ENCODE measurements at places on chromosomes 13 and 19.

- peaks cover 5% of the 10 kb centered on the region for H3K36me3 ChIP-seq
- no peak overlapping the region for H3K4me3 ChIP-seq
- no peak overlapping the region for H3K27ac ChIP-seq
- DNase-seq, result no peak
Observed at GRCh38 chr19:40592170-40592569, 9.0 kb upstream of the LTBP4 start.

DNA sequence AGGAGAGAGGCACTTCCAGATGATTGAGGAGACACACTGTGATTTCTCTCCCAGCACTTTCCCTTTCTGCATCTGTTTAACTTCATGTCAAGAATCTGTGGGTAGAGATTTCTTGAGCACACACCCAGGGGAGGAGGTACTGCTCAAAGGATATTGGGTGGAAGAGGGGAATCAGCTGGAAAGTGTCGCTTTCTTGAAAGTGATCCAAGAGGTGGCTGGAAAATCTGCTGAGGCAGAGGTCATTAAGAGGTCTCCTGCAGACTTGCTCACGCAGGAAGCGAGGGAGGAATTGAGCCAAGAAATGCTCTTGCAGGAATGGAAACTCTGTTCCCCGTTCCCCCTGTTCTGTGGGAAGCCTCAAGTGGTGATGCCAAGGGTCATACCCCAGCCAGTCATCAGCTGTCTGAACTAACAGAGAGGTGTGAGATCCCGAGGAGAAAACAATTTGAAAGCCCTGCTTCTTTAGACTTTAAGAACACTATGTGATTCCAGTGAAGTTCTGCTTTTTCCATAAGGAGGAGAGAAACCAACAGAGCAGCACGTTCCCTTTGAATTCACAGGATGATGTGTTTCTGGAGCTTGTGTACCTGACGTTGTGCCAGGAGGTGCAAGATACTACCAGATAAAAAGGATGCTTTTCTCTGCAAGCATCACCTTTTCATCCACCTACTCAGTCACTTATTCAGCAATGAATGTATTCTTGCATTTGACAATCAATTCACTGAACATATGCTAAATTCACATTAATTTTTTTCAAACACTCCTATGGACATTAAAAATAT, 163.4 kb upstream of the GPR12 start:
- DNase-seq, result no peak
- H3K27me3 ChIP-seq, result peaks cover 77% of the 10 kb centered on the region
- no peaks in the 10 kb centered on the region for H3K36me3 ChIP-seq
- peaks cover 2% of the 10 kb centered on the region for H3K4me1 ChIP-seq
- H3K4me3 ChIP-seq, result no peak overlapping the region

GRCh38 chr19:56476651-56477428, at the start of gene ZNF667:
Gene ZNF667 (minus strand): TSS chr19:56477345. CDS start chr19:56462370, 14,975 bp downstream.
- H3K4me3 ChIP-seq, result peak within 1 kb of the TSS; percentile 61
- H3K36me3 ChIP-seq, result no peaks in the 10 kb centered on the region
- no peak within 1 kb of the TSS for H3K27ac ChIP-seq
- no peaks in the 10 kb centered on the region for H3K27me3 ChIP-seq

- peaks cover 3% of the 10 kb centered on the region for H3K4me1 ChIP-seq
- H3K36me3 ChIP-seq, result peaks cover 8% of the 10 kb centered on the region
- no peak overlapping the region for H3K27ac ChIP-seq
- H3K4me3 ChIP-seq, result no peak overlapping the region
- no peaks in the 10 kb centered on the region for H3K27me3 ChIP-seq
- no peak for DNase-seq
Observed at GRCh38 chr19:24098359-24098758, 11.4 kb downstream of the ZNF254 start.

GRCh38 chr13:70662231-70662940, 554.1 kb upstream of the KLHL1 start:
- no peaks in the 10 kb centered on the region for H3K4me1 ChIP-seq
- no peaks in the 10 kb centered on the region for H3K27me3 ChIP-seq
- no peak for DNase-seq
- no peaks in the 10 kb centered on the region for H3K36me3 ChIP-seq

DNA sequence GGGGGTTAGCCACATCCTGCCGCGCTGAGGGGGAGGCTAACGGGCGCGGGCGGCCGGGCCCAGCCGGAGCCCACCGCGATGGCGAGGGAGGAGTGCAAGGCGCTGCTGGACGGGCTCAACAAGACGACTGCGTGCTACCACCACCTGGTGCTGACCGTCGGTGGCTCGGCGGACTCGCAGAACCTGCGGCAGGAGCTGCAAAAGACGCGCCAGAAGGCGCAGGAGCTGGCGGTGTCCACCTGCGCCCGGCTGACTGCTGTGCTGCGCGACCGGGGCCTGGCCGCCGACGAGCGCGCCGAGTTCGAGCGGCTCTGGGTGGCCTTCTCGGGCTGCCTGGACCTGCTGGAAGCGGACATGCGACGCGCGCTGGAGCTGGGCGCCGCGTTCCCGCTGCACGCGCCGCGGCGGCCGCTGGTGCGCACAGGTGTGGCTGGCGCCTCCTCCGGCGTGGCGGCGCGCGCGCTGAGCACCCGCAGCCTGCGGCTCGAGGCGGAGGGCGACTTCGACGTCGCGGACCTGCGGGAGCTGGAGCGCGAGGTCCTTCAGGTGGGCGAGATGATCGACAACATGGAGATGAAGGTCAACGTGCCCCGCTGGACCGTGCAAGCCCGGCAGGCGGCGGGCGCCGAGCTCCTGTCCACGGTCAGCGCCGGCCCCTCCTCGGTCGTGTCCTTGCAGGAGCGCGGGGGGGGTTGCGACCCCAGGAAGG, 692 bp downstream of the RGS9BP start:
- H3K4me3 ChIP-seq, result peak overlapping the region; percentile 96
- H3K27ac ChIP-seq, result no peak overlapping the region
- DNase-seq, result peak; percentile 16
- peaks cover 2% of the 10 kb centered on the region for H3K36me3 ChIP-seq

DNA sequence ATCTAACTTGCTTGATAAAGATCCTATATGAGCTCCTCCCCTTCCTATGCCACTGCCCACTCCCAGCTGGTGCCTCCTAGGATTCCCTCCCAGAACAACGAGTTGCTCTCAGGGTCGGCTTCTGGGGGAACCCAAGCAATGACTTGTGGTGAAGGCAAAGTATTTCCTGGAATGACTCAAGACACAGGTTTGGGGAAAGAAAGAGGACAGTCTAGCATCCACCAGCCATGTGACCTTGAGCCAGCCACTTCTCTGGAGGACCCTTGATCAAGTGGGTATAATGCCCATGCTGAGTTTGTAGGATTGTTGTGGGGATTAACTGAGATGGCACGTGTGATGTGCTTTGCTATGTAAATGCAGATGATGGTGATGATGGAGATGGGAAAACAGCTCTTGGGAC, 33.0 kb downstream of the MBD3L2B start:
- no peak for DNase-seq
- no peak overlapping the region for H3K4me3 ChIP-seq
- H3K4me1 ChIP-seq, result no peaks in the 10 kb centered on the region
- H3K27me3 ChIP-seq, result no peaks in the 10 kb centered on the region
- H3K36me3 ChIP-seq, result no peaks in the 10 kb centered on the region

DNA sequence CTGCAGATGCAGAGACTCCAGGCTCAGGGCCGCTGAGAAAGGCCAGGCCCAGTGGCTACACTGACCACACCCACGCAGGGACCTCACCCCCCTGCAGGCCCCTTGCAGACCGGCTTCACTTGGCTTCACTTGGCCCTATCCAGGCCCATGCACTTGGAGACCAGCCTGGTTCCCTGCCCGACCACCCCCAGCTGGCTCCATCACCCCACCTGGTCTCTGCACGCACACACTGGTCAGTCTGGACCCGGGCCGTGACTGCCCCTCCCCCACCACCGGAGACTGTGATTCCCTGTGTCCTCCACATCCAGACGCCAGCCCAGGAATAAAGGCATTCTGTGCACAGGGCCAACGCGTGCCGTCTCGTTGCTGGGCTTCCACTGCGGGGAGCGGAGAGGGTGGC, 4.9 kb upstream of the EBI3 start:
- no peaks in the 10 kb centered on the region for H3K4me1 ChIP-seq
- H3K27me3 ChIP-seq, result no peaks in the 10 kb centered on the region
- H3K27ac ChIP-seq, result no peak overlapping the region
- H3K4me3 ChIP-seq, result no peak overlapping the region

- peaks cover 4% of the 10 kb centered on the region for H3K36me3 ChIP-seq
- H3K27ac ChIP-seq, result no peak overlapping the region
- no peak for DNase-seq
- H3K27me3 ChIP-seq, result peaks cover 8% of the 10 kb centered on the region
- no peak overlapping the region for H3K4me3 ChIP-seq
- peaks cover 26% of the 10 kb centered on the region for H3K4me1 ChIP-seq
Observed at GRCh38 chr19:32810452-32810851, 59.1 kb downstream of the SLC7A9 start.

GRCh38 chr13:45718063-45718462, 15.9 kb downstream of the CBY2 start:
- H3K4me3 ChIP-seq, result no peak overlapping the region
- H3K27me3 ChIP-seq, result peaks cover 20% of the 10 kb centered on the region
- H3K27ac ChIP-seq, result no peak overlapping the region
- no peaks in the 10 kb centered on the region for H3K36me3 ChIP-seq

DNA sequence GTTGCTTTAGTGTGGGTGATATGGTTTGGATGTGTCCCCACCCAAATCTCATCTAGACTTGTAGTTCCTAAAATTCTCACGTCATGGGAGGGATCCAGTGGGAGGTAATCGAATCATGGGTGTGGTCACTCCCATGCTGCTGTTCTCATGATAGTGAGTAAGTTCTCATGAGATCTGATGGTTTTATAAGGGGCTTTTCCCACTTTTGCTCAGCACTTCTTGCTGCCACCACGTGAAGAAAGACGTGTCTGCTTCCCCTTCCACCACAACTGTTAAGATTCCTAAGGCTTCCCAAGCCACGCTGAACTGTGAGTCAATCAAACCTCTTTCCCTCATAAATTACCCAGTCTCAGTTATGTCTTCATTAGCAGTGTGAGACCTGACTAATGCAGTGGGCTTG, 26.0 kb downstream of the OR10H4 start:
- DNase-seq, result no peak
- peaks cover 2% of the 10 kb centered on the region for H3K4me1 ChIP-seq
- H3K27me3 ChIP-seq, result peaks cover 65% of the 10 kb centered on the region
- H3K4me3 ChIP-seq, result no peak overlapping the region

DNA sequence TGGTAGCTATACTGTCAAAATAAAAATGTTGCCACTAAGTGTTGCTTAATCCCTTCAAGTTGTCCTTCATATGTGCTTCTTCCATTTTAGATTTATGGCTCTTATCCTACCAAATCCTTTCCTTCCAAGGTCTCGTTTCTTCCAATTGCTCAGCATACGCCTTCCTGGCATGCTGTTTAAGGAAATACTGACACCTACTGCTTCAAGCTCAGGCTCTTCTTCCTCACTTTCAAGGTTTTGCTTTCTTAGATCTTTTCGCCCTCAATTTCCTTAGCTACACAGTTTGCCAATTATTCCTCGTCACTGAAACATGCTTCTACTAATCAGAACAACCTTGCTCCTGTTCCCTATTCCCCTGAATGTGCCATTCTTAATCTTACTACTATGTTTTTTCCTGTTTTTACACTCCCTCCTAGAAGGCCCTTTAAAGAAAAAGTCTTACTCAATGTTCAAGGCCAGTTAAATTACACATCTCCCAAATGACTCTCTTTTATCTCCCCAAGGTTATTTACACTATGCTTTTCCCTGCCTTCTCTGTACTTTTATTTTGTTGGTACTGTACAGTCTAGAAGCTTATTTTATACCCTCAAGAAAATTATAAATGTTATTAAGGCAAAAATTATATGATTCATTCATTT, 343.1 kb downstream of the MZT1 start:
- no peak for DNase-seq
- H3K27me3 ChIP-seq, result no peaks in the 10 kb centered on the region
- no peak overlapping the region for H3K4me3 ChIP-seq

GRCh38 chr13:43363156-43363953, 340.0 kb downstream of the DNAJC15 start:
- peaks cover 10% of the 10 kb centered on the region for H3K4me1 ChIP-seq
- H3K27me3 ChIP-seq, result no peaks in the 10 kb centered on the region
- DNase-seq, result no peak
- no peak overlapping the region for H3K4me3 ChIP-seq
- H3K36me3 ChIP-seq, result no peaks in the 10 kb centered on the region

DNA sequence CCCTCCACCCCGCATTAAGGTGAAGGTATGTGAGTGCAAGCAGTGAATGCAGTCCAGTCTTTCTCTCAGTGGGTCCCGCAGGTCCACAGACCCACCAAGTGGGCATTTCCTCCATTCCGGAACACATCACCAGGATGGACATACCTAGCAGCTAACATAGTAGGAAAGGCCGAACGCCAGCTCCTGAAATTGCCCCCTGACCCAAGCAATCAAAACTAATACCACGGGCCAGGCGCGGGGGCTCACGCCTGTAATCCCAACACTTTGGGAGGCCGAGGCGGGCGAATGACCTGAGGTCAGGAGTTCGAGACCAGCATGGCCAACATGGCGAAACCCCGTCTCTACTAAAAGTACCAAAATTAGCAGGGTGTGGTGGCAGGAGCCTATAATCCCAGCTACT, 71.7 kb upstream of the VSTM2B start:
- no peak overlapping the region for H3K4me3 ChIP-seq
- peaks cover 44% of the 10 kb centered on the region for H3K27me3 ChIP-seq
- no peak for DNase-seq
- no peak overlapping the region for H3K27ac ChIP-seq
- H3K4me1 ChIP-seq, result no peaks in the 10 kb centered on the region

DNA sequence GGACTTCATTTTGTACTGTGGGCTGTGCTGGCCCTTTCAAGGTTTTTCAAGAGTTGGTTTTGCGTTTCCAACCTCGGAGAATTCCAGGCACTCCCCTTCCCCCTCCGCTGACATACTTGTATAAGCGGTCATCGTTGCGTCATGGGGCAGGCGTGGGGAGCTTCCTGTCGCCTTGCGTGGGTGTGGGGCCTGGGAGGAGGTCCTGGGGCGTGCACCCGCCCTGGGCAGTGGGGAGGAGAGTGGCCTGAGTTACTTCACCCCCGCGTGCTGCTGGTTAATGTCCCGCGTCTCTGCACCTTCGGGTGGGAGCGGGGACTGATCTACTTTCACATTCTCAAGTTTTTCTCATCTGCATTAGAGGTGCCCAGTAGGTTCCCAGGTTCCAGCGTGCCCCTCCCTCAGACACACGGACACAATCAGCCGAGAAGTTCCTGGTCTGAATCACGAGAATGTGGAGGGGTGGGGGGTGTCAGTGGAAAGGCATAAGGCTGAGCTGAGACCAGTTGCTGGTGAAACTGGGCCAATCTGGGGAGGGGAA, 4.1 kb downstream of the IER2 start:
- H3K4me1 ChIP-seq, result peaks cover 59% of the 10 kb centered on the region
- no peaks in the 10 kb centered on the region for H3K27me3 ChIP-seq
- DNase-seq, result no peak
- H3K4me3 ChIP-seq, result peak overlapping the region; percentile 93
- peak overlapping the region; percentile 97 for H3K27ac ChIP-seq
- H3K36me3 ChIP-seq, result peaks cover 8% of the 10 kb centered on the region

Data from T-helper 17 cell (primary cell).